ENCODE measurements at places on chromosomes 3 and 15.

DNA sequence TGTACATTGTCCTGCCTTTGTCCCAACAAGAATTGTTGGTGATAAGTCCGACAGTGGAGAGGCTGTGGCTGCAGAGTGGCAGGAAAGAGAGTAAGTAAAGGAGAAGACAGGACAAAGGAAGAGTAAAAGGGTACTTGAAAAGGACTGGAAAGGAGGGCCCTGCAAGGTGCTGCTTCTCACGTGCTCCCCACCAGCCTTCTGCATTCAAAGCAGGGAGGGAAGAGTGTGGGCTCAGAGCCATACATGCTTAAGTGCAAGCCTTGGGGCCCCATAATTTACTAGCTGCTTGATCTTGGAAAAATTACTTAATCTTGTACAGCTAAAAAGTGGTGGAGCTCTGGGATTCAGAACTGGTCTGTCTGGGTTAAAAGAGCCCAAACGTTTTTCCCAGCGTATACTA is 29.9 kb downstream of the MME start:
- DNase-seq: no peak

DNA sequence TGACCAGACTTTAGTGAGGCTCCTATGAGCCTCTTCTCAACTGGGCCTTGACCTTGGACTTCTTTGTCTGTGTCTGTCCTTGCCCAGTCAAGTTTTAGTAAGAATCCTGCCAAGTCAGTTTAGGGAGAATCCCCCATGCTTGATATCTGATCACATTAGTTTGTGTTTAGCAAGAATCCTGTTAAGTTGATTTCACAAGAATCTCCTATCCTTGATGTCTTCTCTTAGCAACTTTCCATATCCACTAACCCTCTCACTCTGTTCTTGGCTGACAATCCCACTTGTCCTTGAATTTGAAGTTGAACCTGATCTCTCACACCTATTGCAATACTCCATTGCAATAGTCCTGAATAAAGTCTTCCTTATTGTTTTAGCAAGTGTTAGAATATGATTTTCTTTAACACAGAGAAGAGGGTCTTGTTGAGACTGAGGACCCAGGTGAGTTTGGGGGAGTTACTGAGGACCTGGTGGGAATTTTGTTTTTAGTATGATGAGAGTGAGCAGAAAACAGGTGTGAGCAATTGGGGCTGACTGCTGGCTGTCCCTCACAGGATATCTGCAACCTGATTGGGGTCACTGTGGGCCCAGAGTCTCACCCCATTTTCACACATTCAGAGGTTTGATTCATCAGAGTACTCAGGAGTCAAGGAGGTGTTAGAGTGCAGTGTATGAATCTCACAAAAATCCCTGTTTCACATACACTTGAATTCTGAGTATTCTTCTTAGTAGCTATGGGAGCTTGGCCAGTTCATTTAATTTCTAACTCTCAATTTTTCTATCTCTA is 39.9 kb upstream of the TNFAIP8L3 start:
- no peak for DNase-seq

- DNase-seq: no peak
Observed at GRCh38 chr3:13686367-13687160, 137.6 kb downstream of the FBLN2 start.

DNA sequence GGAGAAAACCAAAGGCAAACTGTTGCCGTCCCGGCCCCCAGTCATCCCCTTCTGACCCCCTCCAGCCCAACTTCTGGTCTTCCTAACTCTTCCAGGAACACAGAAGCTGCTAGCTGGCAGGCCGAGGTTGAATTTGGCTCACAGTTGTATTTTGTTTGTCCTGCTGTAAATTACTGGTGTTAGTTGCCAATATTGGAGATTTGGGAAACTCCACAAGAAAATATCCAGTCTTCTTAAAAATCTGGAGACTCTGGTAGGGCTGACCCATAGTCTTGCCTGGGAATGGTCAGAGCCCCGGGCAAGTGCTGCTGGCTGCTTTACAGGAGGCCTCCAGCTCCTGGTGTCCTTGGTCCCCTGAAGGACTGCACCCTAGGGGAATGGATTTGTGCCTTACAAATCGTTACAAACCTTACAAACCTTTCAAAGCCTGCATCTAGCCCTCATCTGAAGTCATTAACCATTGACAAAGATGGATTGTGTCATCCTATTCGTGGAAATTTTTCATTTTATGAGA is 112.0 kb upstream of the MCTP2 start:
- DNase-seq: no peak

DNA sequence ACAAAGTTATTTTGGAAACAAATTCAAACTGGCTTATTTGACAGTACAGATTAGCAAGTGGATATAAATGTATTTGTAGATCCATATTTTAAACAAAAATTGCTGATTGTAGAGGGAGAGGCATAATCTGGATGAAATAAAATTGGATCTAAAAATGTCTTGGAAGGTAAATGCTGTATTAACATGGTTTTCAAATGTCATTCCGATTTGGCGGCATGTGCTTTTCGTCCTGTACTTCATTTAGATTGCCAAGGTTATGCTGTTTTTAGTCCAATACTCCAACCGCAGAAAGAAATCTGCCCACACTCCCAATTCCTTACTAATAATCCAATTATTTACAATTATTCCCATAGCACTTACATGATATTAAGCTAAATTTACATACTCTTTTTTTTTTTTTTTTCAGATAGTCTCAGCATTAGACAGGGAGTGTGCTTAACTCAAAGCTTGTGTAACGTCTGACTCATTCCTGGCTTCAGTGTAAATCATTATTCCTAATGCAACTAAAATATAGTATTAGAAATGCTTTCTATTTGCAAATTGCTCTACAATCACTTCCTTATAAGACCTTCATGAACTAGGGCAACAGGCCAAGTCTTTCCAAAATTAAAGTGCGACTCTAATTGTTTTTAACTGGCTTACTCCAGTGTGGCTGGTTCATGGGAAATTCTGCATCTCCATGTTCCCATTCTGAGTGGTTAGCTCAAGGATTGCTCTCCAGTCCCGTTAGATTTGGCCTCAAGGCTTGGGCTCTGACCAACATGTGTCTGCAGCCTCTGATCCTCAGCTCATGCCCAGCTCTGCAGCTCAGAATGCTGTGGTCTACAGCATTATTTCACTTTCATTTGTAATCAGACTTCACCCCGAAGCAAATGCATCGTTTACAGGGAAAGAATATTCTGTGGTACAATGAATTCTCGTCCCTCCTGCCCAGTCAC is 103.9 kb downstream of the FBN1 start:
- DNase-seq: no peak

GRCh38 chr15:58548308-58549012 is 116.7 kb downstream of the LIPC start:
- no peak for DNase-seq

Measured in activated naive CD4-positive, alpha-beta T cell treated with Interleukin-2 at 50 U/mL for 16 hours (primary cell).